SIG-M5 (cell line): ENCODE measurements at places on chromosomes 1 and 21.

GRCh38 chr21:26883768-26884167 lies 38.6 kb upstream of the ADAMTS1 start:
- DNase-seq, result no peak

DNA sequence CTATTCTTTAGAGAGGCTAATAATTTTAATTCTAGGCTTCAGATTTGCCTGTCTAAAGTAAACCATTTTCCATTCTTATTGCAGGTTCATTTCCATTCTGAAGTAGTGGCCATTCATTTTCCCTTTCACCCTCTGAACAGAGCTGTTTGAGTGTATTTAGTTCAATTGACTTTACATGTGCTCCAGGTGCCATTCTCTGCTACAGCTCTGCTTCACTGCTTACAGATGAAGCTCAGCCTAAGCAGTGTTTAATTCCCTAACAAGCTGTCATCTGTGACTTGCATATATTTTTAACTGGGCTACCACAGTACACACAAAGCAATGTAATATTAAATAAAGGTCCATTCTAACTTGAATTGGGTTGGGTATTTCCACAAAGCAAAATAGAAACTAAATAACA lies 1031.6 kb downstream of the KCNT2 start:
- DNase-seq, result no peak

GRCh38 chr1:89166705-89167104 lies 9.1 kb downstream of the GBP7 start:
- DNase-seq, result no peak

DNA sequence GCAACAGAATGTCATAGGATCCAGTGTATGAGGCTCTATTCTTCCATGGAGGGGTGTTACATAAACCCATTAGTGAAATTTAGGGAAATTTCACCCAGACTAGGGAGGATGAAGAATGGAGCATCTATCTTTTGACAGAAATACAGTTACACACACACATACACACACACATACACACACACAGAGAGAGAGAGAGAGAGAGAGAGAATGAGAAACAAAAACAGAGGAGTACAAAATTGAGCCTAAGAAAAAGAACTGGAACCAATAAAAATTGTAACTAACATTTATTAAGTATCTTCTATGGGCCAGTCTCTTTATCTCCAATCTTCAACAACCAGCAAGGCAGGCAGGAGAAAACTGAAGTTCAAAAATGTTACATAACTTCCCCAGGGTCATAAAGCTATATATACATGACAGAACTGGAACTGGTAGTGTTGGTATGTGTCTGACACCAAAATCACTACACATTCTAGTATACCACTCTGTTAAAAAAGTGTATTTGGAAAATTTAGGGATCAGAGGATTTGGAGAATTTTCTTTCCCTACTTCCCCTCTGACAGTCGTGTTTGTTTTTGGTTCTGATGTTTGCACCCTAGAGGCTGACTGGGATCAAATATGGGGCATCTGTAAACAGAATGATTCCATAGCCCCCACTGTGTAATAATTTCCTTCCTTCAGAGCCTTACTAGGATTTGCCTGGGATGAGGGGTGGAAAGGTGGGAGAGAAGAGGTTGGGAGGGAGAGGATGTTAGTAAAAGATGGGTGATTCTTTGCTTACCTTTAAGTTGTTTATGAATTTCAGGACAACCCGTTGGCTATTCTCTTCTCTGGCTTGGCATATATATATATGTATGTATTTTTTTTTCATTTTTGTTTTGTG lies 1.0 kb upstream of the ZFYVE9 start:
- DNase-seq, result no peak

DNA sequence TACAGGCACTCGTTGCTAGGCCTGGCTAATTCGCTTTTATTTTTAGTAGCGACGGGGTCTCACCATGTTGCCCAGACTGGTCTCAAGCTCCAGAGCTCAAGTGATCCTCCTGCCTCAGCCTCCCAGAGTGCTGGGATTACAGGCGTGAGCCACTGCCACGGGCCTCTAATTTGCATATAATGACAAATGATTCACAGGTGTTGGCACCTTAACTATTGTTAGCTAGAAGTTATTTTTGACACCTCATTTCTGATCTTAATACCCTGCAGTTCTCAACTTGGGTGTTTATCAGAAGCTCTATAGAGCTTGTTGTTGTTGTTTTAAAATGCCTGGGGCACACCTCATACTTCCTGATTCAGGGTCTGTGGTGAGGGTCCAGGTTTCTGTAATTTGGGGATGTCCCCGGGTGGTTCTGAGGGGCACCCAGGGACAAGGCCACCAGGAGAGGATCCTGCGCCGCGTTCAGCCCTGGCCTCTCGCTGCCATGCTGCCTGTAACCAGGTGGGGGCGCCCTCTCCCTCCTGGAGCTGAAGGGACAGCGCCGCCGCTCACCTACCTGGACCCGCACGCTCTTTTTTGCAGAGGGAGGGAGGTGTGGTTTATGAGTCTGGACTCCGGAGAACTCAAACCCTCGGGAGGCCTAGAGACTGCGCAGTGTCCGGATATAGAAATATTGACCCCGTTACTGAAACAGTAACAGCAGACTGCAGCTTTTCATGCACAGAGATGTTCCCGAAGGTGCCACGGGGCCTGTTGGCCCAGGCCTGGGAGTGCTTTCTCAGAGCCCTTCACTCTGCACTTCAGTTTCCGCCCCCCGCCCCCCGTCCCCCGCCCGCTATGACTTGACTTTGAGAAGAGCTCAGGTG lies 23.0 kb upstream of the NEK2 start:
- DNase-seq, result no peak

DNA sequence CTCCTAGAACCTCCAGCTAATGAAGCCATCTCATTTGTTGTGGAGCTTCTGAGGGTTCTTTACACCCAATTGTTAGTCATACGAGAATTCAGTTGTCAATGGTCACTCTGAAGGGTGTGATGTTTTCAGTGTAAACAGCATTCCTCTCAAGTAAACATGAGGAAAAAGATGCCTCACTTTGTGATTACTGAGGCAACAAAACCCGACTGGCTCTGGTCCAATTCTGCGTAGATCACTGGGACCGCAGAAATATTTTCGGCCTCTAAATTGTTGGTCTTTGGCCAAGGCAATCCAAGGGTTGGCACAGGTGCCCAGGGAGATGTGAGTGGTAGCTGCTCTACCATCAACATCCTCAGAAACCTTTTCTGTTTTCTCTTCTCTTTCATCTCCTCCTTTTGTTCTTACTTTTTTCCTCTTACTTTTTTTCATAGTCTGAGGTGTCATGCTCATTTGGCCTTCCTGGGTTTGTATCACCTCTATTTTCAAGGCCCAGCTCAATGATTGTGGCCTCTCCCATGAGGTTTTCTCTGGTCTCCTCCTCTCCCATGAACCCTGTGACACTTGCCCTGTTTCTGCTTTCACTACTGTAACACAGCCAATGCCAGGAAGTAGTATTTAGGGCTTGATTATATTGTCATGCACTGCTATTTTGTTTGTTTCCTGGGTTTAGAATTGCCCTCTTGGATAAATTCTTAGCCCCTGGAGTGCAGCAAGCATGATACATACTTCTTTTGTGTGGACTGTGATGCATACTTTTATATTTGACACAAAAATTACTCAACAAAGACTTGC lies 221.9 kb downstream of the TNR start:
- no peak for DNase-seq

GRCh38 chr1:169694304-169695075 lies 16.9 kb downstream of the SELL start:
- DNase-seq, result no peak

GRCh38 chr1:15692121-15692682 lies 8.1 kb downstream of the PLEKHM2 start:
- no peak for DNase-seq
